Umbilical cord (tissue), 2 donors: ENCODE measurements at places on chromosomes 13 and 19.

GRCh38 chr13:25674371-25674770 lies 302.6 kb downstream of the ATP8A2 start:
- DNase-seq = no peak

DNA sequence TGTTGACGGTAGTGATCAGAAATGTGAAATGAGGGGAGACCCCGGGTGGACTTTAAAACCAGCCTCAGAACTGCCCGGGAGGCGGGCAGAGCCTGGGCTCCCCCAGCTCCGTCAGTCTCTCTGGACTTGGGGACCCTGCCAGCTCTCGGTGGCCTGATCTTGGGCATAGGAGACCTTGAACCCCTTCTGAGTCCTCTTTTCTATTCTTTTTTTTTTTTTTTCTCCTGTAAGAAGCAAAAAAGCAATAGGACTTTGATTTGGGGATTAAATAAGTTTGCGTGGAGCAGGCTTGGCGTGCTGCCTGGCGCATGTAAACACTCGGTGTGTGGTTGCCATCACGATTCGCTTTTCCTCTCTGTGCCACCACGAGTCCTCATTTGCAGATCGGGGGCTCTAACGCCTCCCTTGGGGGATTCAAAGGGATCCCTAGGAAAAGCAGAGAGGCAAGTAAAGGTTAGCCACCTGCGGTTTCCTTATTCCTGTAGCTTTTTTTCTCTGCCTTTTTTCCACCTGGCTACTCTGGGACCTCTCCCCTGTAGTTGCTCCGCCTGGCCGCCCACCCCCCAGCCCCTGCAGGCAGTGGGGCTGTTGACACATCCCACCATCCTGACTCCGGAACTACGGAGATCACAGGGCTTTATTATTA lies 1.3 kb downstream of the SAFB start:
- peak; percentile 29 for DNase-seq

- no peak for DNase-seq
These were observed 51.5 kb downstream of the ATP7B start for GRCh38 chr13:51959773-51960172.

DNA sequence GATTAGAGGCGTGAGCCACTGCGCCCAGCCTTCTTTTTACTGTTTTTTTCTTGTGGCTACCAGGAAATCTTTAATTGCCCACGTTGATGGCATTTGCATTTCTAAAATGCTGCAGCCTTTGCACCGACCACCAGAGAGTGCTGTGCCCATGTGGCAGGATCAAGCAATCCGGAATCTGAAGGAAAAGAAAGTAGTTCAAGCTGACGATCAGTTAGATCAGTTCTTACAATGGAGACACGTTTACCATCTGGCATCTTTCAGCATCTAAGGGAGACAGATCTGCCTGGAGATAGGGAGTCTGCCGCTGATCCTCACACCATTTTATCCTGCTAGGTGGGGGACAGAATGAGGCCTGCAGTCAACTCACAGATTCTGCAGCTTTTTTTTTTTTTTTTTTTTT lies 19.9 kb downstream of the TINCR start:
- peak; percentile 20 for DNase-seq

DNA sequence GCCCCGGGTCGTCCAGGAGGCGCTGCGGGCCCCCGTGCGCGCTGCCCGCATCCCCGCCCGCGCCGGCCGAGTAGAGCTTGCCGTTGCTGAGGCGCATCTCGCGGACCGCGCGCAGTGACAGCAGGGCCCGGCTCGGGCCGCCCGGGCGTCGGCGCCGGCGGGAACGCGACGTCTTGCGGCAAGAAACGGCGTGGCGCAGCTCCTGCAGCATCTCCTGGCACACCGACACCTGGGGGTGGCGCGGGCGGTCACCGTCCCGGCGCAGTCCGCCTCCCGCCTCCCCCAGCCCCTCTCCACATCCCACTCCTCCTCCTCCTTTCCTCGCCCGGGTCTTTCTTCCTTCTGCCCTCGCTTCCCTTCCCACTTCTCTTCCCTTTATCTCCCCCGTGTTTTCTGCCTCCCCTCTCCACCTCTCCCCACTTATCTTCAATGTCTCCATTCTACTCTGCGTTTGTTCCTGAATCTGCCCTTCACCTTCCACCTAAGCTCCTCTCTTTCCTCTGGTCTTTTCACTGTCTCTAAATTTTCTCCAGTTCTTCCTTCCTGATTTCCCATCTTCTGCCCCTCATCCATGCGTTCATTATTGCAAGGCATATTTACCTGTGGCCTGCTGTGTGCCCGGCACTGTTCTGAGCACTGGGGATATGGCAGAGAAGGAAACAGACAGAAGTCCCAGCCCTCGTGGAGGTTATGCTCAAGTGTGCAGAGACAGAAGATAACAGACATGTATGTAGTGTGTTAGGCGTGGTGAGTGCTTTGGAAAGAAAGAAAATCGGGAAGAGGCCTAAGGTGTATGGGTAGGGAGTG lies 5.2 kb upstream of the ATP1A3 start:
- DNase-seq = no peak

DNA sequence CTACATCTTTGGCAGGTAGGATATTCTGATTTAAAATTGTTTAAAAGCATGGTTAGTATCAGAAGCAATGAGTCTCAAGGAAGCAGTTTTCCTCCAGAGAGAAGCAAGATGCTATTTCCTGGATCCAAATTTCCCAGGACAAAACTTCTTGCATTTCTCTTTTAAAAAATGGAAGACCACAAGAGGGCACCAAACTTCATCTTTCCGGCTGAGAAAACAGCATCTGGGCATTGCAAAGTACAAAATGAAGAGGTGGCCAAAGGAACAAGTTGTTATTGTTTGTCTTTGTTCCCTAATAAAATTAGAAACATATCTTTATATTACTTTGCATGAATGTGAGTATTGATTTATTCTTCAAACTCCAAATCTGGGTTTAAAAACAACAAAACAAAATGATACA lies 60.0 kb upstream of the LRCH1 start:
- DNase-seq = peak; percentile 76

DNA sequence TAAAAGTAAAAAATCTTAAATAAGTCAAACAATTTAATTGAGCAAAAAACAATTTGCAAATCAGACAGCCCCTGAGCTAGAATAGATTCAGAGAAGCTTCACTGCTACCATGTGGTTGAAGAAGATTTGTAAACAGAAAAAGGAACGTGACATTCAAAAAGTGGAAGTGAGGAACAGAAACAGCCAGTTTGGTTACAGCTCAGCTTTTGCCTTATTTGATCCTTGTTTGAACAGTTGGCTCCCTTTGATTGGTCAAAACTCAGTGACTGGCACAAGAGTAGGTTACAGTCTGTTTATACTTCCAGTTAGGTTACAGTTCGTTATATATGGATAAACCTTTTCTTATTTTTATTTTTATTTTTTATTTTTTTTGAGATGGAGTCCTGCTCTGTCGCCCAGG lies 5.8 kb downstream of the ZNF221 start:
- DNase-seq = no peak

- DNase-seq = no peak
These were observed 1139.6 kb upstream of the PCDH9 start for GRCh38 chr13:68369739-68370138.

- DNase-seq = peak; percentile 71
These were observed 6.5 kb upstream of the HSD17B14 start for GRCh38 chr19:48842789-48843162.
